NCI-H1417 treated with DMSO at 0.1 percent for 48 hours (cell line): ENCODE measurements at places on chromosomes 6 and 20.

- DNase-seq = no peak
These were observed 463.5 kb downstream of the CDKAL1 start for GRCh38 chr6:20997770-20998147.

- no peak for DNase-seq
These were observed 271.4 kb downstream of the ALDH8A1 start for GRCh38 chr6:134678436-134678889.

GRCh38 chr6:6006428-6007365 lies at the start of gene NRN1:
Gene NRN1, minus strand, starts transcription at chr6:6006925. Its CDS starts 176 bp downstream, at chr6:6006749.
- no peak for DNase-seq

DNA sequence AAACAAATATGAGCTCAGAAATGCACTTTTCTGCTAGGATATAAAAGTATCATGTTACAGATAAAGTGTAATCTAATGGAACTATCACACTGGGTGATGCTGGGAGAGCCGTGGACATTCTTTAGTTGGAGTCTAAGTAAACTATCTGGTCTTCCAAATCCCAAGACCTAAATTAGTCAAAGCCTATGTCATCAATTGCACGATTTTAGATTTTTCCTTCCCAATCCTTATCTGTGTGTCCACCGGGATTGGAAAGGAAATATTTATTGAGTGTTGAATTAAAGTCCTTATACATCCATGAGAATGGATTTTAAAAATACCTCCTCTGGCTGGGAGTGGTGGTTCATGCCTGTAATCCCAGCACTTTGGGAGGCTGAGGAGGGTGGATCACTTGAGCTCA lies 19.6 kb upstream of the MRAP2 start:
- DNase-seq = no peak

DNA sequence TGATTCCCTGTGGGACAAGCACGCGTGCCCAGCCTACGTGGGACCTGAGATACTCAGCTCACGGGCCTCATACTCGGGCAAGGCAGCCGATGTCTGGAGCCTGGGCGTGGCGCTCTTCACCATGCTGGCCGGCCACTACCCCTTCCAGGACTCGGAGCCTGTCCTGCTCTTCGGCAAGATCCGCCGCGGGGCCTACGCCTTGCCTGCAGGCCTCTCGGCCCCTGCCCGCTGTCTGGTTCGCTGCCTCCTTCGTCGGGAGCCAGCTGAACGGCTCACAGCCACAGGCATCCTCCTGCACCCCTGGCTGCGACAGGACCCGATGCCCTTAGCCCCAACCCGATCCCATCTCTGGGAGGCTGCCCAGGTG lies 11.9 kb upstream of the RBCK1 start:
- no peak for DNase-seq

DNA sequence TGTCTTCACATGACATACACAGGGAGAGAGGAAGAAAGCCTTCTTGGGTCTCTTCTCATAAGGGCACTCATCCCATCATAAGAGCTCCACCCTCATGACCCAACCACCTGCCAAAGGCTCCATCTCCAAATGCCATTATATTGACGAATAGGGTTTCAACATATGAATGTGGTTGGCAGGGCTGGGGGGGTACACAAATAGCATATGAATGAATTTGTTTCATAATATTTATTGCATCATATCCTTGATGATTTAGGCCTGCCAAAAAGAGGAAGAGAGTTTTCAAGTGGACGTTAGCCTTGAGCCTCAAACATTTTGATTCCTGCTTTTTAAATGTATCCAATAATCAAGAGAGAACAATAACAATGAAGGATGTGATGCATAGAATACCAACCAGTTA lies 26.2 kb upstream of the OPRM1 start:
- no peak for DNase-seq

DNA sequence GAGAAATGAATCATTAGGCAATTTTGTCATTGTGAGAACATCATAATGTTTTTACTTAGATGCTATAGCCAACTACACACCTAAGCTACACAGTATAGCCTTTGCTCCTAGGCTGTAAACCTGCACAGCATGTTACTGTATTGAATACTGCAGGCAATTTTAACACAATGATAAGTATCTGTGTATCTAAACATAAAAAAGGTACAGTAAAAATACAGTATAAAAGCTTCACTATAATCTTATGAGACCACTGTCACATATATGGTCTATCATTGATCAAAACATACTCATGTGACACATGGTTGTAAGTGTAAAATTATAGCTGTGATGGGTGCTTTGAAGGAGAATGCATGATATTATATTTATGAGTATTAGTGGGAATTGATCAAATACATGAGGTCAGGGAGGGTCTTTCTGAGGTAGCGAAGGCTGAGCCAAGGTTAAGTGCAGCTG lies 29.2 kb upstream of the CCN2 start:
- no peak for DNase-seq

DNA sequence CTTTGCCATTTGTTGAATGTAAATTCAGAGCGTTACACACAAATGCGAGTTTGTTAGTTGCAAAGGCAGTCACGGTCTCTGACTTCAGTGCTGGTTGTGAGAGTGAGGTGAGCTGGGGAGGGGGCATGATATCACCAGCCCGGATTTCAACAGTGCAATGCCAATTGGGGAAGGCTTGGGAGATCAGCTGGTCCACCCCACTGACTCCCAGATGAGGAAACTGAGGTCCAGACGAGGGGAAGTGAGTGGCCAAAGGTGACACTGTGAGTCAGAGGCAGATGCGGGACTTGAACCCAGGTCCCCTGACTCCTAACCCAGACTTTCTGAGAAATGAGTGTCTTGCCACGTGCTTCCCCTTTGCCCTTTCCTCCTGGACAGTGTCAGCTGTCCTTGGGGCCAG lies 62.1 kb downstream of the CEBPB start:
- no peak for DNase-seq

- no peak for DNase-seq
These were observed 23.0 kb upstream of the STK38 start for GRCh38 chr6:36570264-36570663.

DNA sequence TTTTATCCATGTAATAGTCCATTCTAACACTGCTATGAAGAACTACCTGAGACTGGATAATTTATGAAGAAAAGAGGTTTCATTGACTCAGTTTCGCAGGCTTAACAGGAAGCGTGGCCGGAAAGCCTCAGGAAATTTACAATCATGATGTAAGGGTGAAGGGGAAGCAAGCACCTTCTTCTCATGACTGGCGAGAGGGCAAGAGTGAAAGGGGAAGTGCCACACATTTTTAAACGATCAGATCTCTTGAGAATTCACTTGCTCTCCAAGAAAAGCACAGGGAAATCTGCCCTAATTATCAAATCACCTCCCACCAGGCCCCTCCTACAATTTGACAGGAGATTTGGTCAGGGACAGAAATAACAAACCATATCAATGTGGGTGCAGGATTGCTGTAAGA lies 859.7 kb downstream of the EPHA7 start:
- DNase-seq = no peak

- DNase-seq = no peak
These were observed 257.8 kb downstream of the BTBD3 start for GRCh38 chr20:12175538-12175937.

GRCh38 chr20:41769592-41770018 lies 151.4 kb upstream of the CHD6 start:
- peak; percentile 16 for DNase-seq

DNA sequence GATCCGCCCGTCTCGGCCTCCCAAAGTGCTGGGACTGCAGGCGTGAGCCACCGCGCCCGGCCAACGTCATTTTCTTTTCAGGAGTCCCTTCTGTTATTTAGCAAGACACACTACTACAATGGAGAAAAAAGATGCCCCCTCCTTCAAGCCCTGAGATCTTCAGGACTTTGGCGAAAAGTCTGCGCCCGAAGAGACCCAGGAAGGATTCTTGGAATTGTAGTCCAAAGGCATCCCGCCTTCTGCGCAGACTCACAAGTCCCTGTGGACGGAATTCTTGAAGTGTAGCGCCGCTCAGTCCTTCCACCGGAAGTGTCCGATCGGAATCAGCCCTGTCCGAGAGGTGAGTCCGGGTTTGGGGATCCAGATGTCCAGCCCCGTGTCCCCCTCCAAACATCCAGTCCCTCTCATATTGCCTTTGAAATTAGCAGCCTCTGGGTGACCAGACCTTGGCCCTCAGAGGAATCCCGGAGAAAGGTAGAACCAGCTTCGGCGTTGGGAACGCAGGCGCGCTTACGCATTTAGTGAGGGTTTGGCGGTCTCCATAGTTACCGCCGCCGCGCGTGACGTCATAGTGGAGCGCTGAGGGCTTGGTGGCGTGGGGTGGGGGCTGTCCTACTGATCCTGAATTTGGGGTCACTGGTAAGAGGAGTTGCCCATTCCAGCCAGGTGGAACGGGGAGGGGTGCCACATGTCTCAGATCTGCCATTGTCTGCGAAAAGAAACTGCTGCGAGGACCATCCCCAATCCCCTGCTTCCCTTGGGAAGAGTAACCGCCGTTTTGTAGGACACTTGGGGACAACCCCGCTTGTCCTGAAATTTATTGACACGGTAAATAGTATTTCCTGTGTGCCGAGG lies 490 bp downstream of the ZNF165 start:
- peak; percentile 71 for DNase-seq

- no peak for DNase-seq
These were observed 230.3 kb downstream of the IBTK start for GRCh38 chr6:82017288-82017687.

DNA sequence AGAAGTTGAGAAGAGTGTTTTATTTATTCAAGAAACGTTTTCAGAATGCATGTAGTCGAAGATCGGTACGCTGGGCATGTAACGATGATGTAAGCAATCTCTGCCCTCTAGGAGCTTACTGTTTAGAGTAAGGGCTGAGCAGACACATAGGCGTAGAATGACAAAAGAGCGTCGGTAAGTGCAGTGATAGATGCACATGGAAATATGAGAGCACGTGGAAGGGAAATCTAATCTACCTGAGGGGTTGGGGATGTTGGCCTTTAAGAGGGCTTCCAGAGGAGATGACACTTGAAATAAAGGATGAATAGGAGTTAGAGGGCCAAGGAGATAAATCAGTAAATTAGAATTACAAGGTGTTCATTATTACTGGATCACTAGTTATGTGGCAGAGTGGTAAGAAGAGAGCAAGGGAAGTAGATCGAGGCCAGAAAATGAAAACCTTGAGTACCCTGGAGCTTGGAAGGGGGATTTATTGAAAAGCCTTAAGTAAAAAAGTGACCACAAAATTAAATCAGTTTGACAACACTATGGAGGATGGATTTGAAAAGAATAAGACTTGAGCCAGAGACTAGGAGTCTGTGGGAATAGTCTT lies 782 bp downstream of the TRMT11 start:
- DNase-seq = no peak

GRCh38 chr6:138421089-138421488 lies 17.1 kb downstream of the HEBP2 start:
- DNase-seq = no peak

DNA sequence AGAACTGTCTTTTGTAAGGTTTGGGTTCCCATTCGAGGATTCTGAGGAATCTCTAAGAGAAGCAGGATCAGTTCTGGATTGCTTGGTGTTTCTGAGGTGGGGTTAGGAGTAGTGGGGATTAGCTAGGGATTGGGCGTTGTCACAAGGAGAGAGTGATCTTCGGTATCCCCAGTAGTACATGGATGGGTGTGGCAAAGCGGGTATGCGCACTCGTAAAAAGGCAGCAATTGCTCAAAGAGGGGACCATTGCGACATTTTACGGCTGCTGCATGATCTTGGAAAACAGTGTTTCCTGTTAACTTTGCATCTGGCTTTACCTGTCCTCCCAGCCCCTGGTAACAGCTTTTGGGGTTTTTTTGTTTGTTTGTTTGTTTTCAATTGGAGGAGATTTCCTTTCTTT lies 9.7 kb upstream of the ZSCAN9 start:
- no peak for DNase-seq

GRCh38 chr6:119109654-119110325 lies 31.3 kb upstream of the FAM184A start:
- no peak for DNase-seq
